ENCODE measurements at places on chromosomes 6 and 20.

DNA sequence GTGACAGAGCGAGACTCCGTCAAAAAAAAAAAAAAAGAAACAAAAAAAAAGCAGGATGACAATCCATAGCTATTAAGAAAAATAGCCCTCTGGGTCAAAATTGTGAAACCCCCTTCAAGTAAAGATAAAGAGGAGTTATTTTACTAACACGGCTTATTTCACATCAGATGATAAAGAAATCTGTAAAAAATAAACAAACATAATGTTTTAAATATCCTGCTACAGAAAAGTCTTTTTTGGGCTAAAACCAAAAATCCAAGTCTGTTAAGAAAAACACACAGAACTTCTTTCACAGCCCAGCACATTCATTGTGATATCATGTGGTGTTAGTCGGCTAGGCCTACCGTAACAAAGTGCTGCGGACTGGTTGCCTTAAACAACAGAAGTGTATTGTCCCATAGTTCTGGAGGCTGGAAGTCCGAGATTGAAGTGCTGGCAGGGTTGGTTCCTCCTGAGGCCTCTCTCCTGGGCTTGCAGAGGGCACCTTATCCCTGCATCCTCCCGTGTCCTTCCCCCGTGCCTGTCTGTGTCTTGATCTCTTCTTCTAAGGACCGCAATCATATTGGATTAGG is 239.2 kb upstream of the TAB2 start:
- DNase-seq = no peak

- no peak for DNase-seq
Observed at GRCh38 chr6:168905451-168906090, 348.1 kb downstream of the THBS2 start.

GRCh38 chr6:27767851-27768250 is 144.3 kb downstream of the OR2B2 start:
- no peak for DNase-seq

DNA sequence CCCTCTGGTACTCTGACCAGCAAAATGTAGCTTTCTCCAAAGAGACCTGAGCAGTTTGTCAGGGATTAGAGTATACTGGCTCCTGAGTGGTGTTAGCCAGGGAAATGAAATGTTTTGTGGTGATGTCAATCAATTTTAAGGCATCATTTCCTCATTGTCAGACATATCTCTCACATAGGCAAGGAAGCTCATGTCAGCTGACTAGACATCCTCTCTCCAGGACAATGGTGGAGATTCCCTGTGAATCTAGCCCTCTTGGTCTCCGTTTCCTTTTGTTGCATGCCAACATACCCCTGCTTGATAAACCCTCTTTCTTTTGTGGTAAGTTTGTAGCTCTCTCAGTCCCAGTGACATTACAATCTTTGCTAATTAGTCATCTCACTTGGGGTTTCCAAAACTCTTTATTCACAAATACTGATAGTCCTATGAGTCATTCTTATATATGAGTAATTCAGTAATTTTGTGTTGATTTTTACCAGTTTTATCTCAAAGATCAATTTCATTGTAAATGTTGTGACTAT is 135.6 kb upstream of the PTPRK start:
- no peak for DNase-seq

DNA sequence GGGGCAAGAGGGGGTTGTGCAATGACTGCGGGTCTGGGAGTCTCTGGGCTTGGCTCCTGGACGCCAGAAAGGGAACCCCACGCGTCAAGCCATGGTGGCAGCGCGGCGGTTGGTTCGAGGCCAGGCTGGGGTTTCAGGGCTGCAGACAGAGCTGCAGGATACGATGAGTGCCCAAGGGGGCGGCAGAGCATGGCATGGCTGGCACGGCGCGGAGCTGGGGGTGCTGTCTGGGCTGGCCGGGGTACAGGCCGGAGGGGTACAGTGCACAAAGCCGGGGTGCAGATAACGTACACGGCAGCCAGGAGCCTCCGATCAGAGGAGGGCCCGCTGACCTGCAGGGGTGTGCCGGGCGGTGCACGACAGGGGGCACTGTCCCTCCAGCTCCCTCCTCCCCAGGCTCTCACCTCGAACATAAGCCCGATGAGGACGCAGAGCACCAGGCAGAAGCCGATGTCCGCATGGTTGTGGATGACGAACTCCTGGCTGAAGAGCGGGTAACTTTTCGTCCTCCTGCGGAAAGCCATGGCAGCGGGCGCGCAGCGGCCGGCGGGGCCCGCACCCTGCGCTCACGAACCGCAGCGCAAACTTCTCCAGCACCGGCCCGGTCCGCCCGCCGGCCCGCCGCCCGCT is 353 bp downstream of the TRAM2 start:
- DNase-seq = peak; percentile 71

GRCh38 chr20:49356676-49357075 is 78.8 kb upstream of the ZNFX1 start:
- no peak for DNase-seq

DNA sequence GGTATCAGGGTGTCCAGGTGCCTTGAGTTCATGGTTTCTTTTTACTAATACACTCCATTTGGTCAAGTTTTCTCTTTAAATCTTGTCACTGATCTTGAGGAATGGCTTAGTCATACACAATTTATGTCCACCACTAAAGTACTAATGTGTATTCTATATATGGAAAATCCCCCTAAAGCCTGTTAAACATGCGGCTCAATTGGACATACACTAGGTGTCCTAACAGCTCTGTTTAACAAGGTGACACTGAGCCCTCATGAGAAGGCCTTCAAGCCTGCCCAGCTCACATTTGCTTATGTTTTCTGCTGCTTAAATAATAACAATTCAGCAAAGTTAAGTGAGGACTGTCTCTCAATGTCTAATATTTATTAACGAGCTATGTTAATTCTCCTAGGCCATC is 31.5 kb downstream of the PDE7B start:
- DNase-seq = no peak

DNA sequence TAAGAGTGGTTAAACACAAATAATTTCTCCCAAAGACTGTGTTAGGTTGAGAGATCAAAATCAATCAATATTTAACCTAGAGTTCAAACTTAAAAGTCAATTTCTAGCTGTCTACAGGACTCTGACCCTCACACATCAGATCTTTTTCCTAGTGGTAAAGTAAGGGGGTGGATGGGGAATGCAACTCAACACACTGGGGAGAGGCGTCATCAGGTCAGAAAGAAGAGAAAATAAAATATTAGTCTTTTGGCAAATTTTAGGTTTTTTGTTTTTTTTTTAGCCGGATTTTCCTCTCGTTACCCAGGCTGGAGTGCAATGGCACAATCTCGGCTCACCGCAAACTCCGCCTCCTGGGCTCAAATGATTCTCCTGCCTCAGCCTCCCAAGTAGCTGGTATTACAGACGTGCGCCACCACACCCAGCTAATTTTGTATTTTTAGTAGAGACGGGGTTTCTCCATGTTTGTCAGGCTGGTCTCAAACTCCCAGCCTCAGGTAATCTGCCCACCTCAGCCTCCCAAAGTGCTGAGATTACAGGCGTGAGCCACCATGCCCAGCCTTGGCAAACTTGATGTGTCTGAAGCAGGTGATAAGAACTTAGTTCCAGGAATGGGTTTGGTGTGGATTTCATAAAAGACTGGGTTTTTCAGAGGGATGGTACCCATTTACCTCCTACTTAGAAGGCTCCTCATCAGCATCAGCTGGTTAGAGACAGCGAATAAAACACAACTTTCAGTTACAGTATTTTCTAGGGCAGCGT is 65.9 kb downstream of the MKKS start:
- DNase-seq = no peak

DNA sequence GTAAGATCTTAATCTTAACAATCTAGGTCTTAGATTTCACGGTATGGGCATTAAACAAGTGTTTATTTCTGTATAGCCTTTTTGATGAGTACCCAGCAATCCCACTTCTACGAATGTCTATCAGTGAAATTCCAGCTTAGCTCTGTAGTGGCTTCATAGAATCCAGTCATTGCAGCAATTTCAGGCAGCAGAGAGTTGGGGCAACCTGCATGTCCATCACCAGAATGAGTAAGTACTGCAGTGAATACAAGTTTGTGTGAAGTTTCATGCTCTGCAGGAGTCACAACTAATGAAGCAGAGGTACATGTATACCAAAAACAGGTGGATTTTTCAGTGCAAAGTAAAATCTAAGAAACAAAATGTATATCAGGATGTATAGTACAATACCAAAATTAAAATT is 151.7 kb downstream of the OR2B2 start:
- DNase-seq = no peak

DNA sequence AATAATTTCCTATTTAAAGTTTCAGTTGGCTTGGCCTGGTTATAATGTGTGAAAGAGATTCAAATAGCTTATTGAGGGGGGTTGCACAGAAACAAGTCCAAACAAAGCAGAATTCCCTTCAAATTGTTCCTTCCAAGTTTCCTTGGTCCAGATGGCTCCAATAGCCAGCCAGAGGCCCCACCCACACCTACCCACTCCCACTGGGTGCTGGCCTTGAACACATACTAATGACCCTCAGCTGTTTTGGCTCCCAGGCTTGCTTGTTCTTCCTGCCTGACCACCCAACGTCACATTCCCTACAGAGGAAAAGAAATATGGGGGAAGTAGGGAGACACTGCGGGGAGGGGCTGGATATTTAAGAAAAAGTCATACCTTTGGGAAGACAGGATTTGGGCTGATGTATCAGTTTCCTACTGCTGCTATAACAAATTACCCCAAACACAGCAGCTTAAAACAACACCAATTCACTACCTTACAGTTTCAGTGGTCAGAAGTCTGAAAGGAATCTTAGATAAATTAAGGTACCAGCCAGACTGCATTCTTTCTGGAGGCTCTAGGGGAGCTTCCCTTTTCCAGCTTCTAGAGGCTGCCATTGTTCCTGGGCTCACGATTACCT is 95.7 kb downstream of the COL21A1 start:
- no peak for DNase-seq

- no peak for DNase-seq
Observed at GRCh38 chr20:20594171-20594530, 118.3 kb downstream of the RALGAPA2 start.

DNA sequence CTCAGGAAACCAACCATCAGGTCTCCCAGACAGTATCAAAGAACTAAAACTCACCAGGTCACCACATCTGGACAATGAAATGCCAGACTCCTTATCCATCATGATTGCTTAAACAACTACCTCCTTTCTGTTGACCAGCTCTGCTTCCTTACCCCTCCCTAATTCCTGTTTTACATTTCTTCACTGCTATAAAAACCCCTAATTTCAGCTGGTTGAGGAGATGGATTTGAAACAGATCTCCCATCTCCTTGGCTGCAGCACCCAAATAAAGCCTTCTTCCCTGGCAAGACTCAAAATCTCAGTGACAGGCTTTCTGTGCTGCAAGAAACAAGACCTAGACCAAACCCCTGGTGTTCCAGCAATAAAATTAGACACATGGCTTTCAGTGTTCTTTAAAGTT is 40.3 kb downstream of the MYLK4 start:
- no peak for DNase-seq

- DNase-seq = no peak
Observed at GRCh38 chr6:68235326-68235784, 399.7 kb upstream of the ADGRB3 start.

DNA sequence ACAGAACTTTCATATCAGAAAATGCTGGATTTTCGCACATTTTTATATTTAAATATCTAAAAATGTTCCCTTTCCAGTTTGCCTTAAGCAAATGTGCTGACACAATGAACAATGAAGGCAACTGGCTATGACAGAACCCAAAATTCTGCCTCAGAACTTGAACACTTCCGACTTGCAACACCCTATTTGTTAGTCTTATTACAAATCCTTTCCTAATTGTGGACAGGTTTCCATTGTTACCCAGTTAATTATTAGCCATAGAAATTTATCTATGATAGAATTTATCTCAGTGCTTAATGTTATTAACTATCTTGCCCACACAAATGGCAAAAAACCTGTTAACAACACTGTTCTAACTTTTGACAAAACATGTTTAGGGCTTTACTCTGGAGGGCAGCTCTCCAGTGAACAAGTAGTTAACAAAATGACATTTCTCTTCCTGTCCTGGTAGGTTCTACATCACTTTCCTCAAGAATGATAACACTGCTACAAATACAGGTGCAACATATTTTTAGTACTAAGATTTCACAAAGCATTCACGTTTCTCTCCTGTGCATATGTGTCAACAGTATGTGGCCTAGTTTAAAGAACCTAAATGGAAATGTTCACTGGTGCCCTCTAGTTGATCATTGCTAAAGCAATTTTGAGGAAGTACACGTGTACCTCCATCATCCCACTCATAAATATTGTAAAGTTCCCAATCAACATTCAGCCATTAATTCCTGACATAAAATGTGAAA is 58.4 kb downstream of the HIVEP2 start:
- no peak for DNase-seq

GRCh38 chr6:85050149-85050548 is 285.8 kb upstream of the TBX18 start:
- no peak for DNase-seq

GRCh38 chr6:40551966-40552505 is 35.1 kb downstream of the LRFN2 start:
- DNase-seq = no peak

GRCh38 chr20:13638162-13638495 is 603 bp downstream of the TASP1 start:
- DNase-seq = no peak

DNA sequence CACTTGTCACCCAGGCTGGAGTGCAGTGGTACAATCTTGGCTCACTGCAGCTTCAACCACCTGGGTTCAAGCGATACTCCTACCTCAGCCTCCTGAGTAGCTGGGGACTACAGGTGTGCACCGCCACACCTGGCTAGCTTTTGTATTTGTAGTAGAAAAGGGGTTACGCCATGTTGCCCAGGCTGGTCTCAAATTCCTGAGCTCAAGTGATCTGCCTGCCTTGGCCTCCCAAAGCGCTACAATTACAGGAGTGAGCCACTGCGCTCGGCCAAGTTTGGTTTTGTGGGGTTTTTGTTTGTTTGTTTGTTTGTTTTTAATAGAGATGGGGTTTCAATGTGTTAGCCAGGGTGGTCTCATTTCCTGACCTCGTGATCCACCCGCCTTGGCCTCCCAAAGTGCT is 12.3 kb downstream of the LOC128125822 start:
- no peak for DNase-seq

- DNase-seq = no peak
Observed at GRCh38 chr6:13384966-13385365, 56.6 kb upstream of the TBC1D7 start.

DNA sequence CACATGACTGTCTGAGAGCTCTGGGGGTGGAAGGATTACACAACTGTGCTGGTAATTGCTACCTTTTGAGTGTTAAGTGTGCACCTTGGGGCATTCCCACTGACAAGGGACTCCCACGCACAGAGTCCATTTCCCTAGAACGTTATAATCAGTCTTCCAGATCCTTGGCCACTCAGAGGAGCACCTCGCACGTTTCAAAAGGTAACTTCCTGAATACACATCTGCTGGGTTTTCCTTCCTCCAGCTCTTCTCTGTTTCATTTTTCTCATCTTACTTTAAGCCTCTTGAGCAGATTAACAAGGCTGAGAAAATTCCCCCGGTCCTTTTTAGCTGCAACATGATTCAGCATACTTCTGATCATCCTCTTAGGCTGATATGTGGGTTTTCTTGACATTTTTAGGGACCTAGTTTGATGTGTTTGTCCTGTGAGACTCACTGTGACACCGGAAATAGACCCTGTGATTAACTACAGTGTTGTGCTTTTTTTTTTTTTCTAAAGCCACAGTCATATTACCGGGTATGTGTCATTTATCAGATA is 98.4 kb upstream of the DUSP22 start:
- peak; percentile 43 for DNase-seq

Measured in CD4-positive, alpha-beta T cell treated with Interleukin-17A for 4 hours (primary cell).